ENCODE measurements at places on chromosomes 6 and 20. TPM values are rescaled to one million over a fixed set of nuclear protein-coding genes. Genes with fewer than 3 reads are reported as not detected.

CCDC170 gene
- polyA plus RNA-seq: 2.8 TPM

NKAIN2 gene
- polyA plus RNA-seq: 13.1 TPM

DEF6 gene
- polyA plus RNA-seq: 3.5 TPM

RREB1 gene
- polyA plus RNA-seq: 19.8 TPM

MUC22 gene
- not detected for polyA plus RNA-seq

TPD52L1 gene
- 87.3 TPM for polyA plus RNA-seq

RNF182 gene
- polyA plus RNA-seq: 0.98 TPM

- DNase-seq: no peak
Measured at GRCh38 chr20:1825507-1825906, 69.7 kb upstream of the SIRPA start.

DNA sequence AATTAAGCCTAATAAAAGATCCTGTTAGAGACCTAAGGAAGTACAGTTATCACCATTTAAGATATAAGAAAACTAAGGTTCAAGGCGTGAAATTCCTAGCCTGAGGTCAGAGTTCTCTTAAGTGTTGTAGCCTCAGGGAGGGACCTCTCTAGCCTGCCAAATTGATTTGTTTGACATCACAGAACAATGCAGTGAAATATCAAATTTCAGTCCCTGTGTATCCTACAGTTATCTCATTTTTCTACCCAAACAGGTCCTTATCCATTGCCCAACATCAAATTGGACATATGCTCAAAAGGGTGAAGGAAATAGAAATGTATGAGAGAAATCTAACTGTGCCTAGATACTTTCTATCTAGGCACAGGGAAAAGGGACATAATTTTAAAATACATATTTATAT is 63.0 kb downstream of the NCOA7 start:
- no peak for DNase-seq

DNA sequence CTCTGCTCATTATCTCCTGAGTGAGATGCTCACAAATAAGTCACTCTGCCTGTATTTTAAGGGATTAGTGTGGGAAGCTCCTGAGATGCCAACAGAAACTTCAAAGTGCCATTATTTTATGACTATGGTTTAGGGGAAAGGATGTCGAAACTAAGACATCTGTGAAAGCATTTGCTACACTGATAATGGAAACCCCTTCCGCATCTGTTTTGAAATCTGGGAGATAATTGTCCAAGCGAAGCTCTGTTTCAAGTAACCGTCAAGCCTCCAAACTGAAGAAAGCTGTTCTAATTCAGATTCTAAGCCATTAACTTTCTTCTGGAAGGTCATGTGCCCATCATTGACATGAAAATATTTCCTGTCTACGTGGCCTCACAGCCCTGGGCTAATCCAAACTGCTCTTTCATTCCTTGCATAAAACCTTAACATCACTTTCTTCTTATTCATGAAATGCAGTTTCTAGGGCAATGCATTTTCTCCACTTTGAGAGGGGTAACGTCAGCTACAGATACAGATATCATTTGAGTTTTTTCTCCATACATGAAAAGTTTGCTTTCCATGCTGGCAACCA is 932.0 kb downstream of the C6orf118 start:
- DNase-seq: no peak

GRCh38 chr6:157158456-157158855 is 164.9 kb downstream of the TMEM242 start:
- DNase-seq: no peak

GRCh38 chr20:20448881-20449280 is 81.0 kb downstream of the INSM1 start:
- DNase-seq: no peak

DNA sequence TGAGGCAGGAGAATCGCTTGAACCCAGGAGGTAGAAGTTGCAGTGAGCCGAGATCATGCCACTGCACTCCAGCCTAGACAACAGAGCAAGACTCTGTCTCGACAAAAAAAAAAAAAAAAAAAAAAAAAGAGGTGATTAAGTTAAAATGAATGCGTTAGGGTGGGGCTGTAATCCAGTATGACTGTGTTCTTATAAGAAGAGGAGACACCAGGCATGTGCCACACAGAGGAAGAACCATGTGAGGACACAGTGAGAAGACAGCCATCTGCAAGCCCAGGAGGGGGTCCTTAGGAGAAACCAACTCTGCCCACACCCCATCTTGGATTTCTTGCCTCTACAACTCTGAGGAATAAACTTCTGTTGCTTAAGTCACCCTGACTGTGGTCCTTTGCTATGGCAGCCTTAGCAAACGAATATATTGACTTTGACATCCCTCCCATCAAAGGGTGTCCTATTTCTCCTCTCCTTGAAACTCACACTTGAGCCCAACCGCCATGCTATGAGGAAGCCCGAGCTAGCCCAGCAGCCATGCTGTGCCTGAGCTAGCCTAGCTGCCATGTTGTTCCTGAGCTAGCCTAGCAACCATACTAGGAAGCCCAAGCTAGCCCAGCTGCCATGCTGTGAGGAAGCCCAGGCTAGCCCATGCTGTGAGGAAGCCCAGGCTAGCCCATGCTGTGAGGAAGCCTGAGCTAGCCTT is 15.8 kb upstream of the PPP1R16B start:
- no peak for DNase-seq

DNA sequence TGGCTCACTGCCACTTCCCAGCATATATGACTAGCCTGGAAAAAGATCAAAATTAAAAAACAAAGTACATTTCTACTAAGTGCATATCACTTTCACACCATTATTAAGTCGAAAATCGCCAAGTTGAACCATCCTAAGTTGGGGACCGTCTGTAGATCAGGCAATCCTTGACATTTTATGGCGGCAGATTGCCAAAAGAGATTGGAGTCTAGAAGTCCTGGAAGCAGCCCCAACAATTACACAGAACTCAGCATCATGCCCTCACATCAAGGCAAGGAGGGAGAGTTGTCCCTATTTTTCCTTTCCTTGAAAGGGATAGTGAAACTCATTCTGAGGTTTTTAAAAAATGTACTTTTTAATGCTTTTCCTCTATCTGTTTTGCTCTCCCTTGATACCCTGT is 30.7 kb downstream of the SLC22A3 start:
- no peak for DNase-seq

- DNase-seq: no peak
Measured at GRCh38 chr6:36296240-36296639, 26.4 kb downstream of the PNPLA1 start.

GRCh38 chr6:53168516-53169267 is 20.1 kb upstream of the GCM1 start:
- no peak for DNase-seq

DNA sequence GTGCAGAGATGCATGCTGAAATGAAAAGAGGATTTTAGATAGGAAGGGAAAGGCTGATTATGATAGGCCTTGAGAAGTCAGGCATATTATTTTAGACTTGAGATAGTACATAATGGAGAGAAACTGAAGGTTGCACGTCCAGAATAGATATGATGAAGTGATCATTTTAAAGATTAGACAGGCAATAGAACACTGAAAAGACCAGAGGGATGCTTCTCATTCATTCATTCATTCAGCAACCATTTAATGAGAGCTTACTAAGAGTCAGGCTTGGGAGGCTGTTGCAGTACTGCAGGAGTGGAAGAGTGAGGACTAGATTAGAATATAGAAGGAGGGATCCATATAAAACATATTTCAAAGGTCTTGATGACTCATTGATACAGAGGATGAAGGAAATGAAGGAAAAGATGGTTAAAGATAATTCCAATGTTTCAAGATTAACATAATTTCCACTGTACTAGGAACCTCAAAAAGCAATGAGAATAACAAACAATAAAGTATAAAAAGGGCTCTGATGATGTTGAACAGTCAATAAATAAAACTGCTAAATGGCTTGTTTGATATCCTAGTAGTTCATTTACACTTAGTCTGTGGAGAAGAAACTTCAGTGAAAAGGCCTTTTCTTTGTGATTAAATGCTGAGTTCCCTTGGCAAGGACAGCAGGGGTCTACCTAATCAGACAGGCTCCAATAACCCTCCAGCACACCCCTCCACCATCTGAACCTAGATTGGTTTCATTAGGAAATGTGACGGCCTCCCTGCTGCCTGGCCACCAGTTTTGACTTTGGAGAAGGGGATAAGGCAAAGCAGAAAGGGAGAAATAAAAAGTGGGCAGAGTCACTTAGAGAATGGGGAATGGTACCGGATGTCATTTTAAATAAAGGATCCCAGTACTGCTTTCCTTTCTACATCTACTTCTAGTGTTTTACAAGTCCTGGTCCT is 5.3 kb upstream of the FBXO9 start:
- peak; percentile 10 for DNase-seq

DNA sequence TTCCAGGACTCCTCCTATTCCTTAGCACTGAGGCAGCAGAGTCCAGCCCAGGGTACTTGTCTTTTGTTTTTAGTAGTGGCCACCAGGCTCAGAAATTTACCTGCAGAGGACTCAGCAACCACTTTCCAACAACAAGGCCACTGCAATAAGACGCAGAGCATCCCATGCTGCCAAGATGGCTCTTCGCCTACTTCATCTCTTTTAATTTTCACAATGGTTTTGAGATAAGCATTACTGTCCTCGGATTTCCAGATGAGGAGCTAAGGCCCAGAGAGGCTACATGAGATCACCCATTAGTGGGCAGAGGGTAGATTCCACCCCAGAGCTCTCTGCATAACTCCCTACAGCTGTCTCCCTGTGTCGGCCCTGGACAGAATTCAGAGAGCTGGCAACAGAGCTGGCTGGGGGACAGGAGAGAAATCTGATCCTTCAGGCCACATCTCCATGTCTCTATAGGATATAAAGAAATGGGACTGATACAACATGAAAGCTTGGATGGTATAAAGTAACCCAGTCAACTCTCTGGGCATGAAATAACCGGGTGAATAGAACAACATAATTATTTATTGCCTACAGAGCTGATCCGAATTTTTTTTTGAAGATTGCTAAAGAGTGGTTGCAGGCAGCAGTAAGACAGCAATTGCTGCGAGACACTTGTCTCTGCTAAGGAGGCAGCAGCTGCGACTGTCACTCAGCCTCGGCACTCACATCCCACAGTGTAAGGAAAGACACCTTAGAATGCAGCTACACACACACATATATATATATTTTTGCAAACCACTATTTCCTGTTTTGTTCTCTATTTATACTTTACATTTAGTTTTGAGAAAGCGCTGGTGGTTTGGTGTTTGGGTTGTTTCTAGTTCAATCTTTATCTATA is 37.2 kb downstream of the SCML4 start:
- DNase-seq: no peak

DNA sequence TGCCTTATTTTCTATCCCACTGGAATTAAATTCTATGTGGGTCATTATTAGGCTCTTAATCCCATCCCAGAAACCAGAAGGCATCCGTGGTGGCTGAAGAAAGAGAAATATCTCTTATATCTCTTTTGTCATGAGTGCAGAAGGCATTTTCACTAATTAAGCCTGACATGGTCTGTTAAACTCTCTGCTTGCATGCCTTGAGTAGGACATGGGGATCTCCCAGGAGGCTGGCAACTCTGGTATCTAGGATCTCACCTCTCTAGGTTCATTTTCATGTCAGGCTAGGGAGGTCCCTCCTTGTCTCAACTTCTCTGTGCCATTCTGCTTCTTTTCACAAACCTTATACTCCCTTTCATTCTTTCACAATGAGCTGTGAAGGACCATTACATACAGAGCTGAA is 25.3 kb upstream of the GPR63 start:
- DNase-seq: no peak

DNA sequence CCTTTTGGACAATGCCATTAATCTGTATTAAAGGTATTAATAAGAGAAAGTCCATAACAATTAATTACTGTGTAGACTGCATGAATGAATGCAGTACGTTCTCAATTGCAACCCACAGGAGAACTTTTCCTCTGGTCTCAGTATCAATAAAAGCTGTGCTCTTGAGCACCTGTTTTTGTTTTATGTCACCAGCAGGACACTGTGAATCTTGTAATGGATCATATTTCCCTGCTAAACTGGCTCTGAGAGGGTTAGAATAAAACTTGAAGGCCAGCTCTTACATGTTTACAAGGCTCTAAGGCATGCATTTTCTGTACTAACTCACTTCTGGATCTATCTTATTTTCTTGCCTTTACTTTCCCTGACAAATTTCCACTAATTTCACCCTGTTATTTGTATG is 214.3 kb upstream of the PLN start:
- DNase-seq: no peak

- DNase-seq: no peak
Measured at GRCh38 chr20:47801759-47802158, 16.5 kb upstream of the SULF2 start.

- no peak for DNase-seq
Measured at GRCh38 chr6:13455552-13455966, 31.8 kb downstream of the GFOD1 start.

GRCh38 chr6:129659590-129660345 is 50.2 kb downstream of the ARHGAP18 start:
- no peak for DNase-seq

DNA sequence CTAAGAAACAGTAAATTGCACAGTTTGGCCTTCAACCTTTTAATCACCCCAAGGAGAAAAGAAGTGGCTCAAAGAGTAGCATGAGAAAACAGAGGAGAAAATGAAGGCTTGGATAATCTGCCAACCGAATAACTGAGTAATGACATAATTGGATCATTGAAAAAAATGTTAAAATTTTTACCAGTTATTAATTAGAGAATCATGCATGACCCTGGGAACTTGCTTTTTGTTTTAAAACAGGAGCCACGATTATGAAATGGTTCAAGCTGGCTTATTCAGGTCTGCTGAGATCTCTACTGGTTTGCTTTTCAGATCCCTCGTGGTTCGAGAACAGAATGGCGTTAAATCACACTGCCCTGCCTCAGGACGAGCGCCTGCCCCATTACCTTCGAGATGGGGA is at the start of gene OPN5:
Gene OPN5 (plus strand): TSS at position 301 of the 400 bp plus-strand sequence. CDS start 35 bp downstream, at position 336.
- DNase-seq: no peak

- no peak for DNase-seq
Measured at GRCh38 chr6:150293423-150294173, 75.2 kb upstream of the IYD start.

DNA sequence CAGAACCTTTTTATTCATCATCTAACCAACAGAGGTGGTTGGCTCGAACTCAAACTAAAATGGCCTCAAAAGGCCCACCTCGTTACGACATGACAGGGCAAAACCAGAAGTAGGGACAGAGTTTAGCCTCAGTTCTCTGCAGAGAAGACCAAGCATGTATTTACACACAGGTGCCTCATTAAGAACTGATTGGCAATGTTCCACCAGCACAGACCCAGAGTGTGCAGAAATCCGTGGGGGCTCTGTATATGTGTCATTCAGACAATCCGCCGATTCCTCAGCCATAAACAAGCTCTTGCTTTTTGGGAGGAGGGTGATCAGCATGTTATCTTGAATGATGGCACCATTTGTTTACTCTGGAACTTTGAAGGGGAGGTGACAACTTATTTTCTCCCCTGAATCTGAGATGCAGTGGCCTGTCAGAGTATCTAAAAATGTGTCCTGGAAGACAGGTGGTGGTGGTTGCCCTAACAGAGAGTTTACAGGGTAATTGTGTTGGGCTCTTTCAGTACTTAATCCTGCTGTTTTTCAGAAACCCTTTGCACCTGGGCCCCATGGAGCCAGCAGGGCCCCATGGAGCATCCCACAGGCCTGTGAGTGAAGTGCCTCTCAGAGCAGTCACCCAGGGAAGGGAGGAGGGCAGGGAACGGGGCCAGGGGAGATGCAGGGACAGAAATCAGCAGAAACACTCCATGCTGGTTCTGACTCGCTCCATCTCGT is 29.1 kb upstream of the C20orf203 start:
- DNase-seq: no peak

All from left renal pelvis (tissue), 4 donors.